Activated naive CD4-positive, alpha-beta T cell (primary cell): ENCODE measurements at places on chromosomes 7 and 10.

DNA sequence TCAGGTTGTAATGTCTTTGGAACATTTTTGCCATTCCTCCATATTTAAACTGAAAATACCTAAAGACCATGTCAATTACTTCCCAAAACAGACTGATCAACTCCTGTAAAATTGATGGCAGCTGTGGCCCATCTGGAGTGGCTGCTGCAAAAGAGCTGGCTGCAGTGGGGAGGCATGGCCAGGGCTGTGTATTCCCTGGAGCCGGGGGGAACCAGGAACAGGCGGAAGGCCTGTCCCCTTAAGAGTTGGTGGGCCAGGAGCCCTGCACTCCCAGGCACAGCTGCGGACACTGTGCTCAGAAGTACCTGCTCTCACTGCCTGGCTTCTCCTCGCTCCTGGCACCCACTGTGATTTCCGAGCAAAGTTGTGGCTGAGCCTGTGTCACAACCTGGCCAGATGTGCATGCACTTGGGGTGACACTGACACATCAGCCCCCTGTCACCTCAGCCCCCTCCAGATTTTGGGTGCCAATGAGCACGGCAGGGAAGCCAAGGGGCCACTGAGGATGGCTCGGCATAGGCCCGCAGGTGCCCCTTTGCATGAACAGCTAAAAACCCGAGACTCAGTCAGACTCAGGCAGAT lies 116.1 kb downstream of the DGKB start:
- no peak for DNase-seq

GRCh38 chr7:140358412-140359051 lies 39.8 kb downstream of the SLC37A3 start:
- no peak for DNase-seq

DNA sequence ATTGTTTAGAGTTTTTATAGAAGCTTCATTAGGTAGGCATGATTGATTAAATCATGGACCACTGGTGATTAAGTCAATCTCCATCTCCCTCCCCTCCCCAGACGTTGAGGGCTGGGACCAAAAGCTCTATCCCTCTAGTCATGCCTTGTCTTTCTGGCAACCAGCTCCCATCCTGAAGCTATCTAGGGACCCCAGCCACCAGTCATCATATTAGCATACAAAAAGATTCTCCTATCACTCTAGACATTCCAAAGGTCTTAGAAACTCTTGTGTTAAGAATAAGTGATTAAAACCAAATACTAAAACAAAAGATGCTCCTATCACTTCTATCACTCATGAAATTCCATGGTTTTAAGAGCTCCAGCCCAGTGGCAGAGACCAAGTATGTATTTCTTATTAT lies 178.2 kb downstream of the RAPGEF5 start:
- DNase-seq, result no peak

DNA sequence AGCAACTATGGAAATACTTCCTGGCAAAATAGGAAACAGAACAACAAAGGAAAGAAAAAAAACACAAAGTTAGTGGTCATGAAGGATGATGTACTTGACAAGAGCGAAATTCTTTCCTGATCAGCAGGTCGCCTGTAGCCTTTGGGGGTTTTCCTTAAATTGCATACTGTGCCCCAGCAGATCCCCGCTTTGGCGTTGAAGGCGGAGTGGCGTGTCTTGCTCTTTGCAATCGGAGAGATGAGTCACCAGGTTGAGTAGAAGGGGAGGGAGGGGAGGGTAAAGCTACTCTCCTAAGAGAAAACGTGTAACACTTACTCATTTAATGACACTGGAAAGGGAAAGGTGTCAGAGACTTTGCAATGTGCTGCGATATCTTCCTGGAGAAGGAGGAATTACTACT lies 587.2 kb downstream of the SORCS1 start:
- DNase-seq, result no peak

GRCh38 chr7:98774884-98775283 lies 94.9 kb downstream of the TMEM130 start:
- no peak for DNase-seq

DNA sequence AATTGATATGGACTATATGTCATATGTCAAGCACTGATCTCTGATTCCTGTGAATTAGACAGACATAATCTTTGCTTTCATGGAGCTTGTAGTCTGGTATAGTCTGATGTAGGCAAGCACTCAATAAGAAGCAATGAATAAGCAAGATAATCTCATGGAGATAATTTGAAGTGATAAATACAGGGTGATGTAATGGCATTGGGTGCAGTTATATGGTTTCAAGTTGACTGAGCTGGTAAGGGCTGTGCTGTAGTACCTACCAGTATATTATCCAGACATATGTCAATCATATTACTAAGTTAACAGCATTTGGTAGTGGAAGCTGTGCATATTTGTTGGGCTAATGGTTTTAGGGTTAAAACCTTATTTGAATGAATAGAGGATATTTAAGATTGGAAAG lies 117.5 kb upstream of the PRPS1L1 start:
- DNase-seq, result no peak

DNA sequence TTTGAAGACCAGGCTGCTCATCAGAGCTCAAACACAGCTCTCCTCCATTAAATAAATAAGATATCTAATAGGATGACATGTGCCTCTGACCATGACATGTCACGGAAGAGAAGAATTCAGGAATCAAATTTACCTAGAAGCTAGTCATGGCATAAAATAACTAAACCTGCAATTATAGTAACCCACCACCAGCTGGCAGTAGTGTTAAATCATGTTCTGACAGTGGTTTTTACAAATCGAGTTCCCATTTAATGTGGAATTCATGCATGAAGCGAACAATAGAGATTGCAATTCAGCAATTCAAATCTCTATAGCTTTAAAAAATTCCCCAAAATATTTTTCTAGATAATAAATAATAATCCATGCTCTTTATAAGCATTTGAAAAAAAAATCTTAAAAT lies 74.6 kb upstream of the IKZF1 start:
- DNase-seq, result no peak

- DNase-seq, result no peak
These were observed 349.6 kb downstream of the DNAJB6 start for GRCh38 chr7:157686285-157686894.

DNA sequence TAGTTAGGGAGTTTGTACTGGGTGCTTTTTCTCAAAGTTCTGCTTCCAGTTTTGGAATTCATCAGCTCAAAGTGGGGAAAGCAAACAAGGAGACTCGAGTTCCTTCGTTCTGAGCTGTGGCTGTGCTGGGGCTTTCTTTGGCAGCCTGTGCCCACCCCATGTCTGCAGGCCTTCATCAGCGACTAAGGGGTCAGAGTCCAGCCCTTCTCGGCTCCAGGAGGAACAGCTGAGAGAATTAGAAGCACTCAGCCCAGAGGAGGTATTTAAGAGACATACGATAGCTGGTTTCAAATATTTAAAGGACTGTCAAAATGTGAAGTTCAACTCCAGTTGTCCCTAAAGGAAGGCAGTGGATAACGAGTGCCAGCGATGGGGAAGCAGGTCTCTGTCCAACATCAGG lies 41.3 kb downstream of the SH3PXD2A start:
- no peak for DNase-seq

- no peak for DNase-seq
These were observed 40.3 kb downstream of the PPIF start for GRCh38 chr10:79387466-79387973.

- no peak for DNase-seq
These were observed 11.7 kb upstream of the PRDX3 start for GRCh38 chr10:119190353-119190752.
